Dorsolateral prefrontal cortex (tissue), 122 donors: ENCODE measurements at places on chromosomes 12 and 14.

- DNase-seq = no peak
Measured at GRCh38 chr14:65915125-65915524, 502.6 kb downstream of the FUT8 start.

- DNase-seq = no peak
Measured at GRCh38 chr12:182381-182892, 31.5 kb downstream of the SLC6A12 start.

GRCh38 chr12:28517101-28517500 is 326.8 kb downstream of the CCDC91 start:
- no peak for DNase-seq

GRCh38 chr12:28998662-28999120 is 150.4 kb upstream of the FAR2 start:
- DNase-seq = no peak

DNA sequence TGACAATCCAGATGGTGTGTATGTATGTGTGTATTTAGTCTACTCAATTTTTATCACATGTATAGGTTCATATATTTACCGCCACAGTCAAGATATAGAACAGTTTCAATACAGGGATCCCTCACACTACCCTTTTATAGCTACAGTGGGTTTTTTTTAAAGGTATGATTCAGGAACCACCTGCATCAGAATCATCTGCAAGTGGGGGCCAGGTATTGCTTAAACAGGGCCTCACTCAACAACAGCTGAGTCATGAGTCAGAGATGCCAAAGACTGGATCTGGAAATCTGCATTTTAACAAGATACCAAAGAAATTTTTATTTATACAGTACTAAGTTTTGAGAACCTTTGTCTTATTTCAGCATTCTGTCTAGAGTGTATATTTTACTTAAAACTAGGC is 117.6 kb downstream of the SLC35F4 start:
- no peak for DNase-seq
